ELR (cell line): ENCODE measurements at places on chromosomes 11 and 22.
A peak's percentile ranks its signal among the peaks of the same experiment; 100 is the strongest.

- DNase-seq: no peak
Measured at GRCh38 chr11:22774716-22775115, 54.9 kb downstream of the SVIP start.

- DNase-seq: no peak
Measured at GRCh38 chr22:41920271-41920976, 5.5 kb upstream of the SHISA8 start.

DNA sequence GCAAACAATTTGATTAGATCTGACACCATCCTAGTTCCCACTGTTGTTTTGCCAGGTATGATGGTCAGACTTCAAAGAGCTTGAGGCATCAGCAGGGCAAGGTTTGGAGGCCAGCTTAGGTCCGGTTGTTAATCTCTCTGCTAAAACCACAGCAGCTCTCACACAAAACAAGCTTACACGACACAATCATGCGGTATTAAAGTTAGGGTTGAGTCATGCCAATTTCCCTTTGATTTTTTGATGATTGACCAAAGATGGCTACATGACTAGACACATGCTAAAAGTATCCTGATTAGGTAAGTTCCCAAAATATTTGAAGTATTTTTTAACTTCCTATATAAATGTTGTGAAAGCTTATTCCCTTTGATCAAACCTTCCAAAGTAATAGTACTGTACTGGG, 145.9 kb downstream of the ELP4 start:
- peak; percentile 88 for DNase-seq

- no peak for DNase-seq
Measured at GRCh38 chr11:130625578-130626306, 177.3 kb downstream of the ADAMTS15 start.

DNA sequence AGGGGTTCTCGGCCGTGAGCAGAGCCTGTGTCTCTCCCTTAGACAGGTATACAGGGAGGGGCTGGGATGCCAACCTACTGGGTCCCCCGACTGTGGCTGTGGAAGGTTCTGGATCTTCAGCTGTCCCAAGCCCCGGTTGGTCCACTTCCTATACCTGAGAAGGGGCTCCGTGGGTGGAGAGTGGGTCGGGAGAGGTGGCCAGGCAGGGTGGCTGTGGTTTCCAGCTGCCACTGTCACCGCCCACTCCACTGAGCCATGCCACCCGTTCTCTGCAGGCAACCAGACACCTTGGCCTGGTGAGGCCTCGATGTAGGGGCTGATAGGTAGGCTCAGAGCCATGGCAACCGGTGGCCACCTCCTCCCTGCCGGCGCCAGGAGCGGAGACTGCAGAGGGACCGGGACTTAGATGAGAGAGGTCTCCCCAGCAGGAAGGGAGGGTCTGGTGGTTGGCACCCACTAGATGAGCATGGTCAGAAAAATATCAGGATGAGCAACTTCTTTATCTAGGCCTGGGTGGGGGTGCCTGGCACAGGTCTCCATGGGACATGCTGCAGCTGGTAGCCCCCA, 53.8 kb downstream of the TRIOBP start:
- DNase-seq: no peak

DNA sequence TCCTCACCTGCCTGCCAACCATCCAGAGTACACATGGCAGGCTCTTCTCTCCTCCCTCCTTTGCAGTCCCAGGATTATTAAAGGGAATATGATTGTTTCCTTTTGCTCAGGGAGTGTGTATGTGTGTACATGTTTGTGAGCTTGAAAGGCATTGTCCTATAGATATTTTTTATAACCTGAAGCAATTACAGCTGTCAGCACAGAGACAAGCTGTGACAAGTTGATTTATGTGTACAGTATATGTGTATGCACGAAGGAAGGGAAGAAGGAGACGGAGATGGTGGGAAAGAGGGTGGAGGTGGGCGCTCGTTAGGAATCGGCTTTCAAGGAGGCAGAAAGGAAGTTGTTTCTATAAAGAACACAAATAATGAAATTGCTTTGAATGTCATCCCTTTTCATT, 537.0 kb downstream of the NTM start:
- DNase-seq: no peak

DNA sequence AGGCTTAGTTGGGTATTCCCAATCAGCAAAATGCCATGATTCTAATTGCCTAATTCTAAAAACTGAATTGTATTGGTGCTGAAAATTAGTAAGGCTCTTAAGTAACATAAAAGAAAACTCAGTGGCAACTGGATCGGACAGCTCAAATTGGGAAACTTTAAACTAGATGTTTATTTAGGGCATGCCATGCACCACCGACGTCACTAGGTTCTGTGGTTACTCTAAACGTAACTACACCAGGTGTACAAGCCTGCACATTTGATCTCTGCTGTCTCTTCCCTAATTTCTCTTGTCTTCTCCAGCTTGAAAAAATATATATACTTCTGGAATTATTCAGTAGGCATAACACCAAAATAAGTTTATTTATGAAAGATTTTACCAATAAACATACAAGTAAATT, 378.2 kb downstream of the DCDC1 start:
- DNase-seq: no peak
